ENCODE measurements at places on chromosomes 3 and 15. TPM values are rescaled to one million over a fixed set of nuclear protein-coding genes. Genes with fewer than 3 reads are reported as not detected.

GRCh38 chr3:88626456-88627120, 476.8 kb downstream of the C3orf38 start:
- H3K4me1 ChIP-seq = no peaks in the 10 kb centered on the region
- no peaks in the 10 kb centered on the region for H3K36me3 ChIP-seq
- no peak overlapping the region for H3K4me3 ChIP-seq
- no peaks in the 10 kb centered on the region for H3K27me3 ChIP-seq
- DNase-seq = no peak

FAM107A gene
- not detected for total RNA-seq

- no peaks in the 10 kb centered on the region for H3K27me3 ChIP-seq
- no peak overlapping the region for H3K27ac ChIP-seq
- no peaks in the 10 kb centered on the region for H3K4me1 ChIP-seq
- no peak overlapping the region for H3K4me3 ChIP-seq
- peak; percentile 60 for DNase-seq
Measured at GRCh38 chr15:43225201-43225949, 4.6 kb upstream of the EPB42 start.

DNA sequence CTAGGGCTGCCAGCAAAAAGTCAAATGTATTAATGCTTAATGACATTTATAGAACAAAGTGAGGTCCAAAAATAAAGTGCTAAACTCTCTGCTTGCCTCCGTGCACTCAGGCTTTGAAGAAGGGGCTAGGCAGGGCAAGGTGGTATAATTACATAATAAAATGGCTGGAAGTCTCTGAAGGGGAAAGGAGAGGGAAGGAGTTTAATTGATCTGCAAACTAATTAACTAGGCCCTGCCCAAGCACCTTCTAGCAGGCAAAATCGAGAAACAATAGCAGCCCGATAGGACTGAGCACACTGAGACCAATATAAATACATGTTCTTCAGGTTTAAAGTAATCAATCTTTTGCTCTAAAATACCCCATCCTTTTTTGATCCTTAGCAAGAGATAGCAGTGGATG, 13.0 kb downstream of the DIS3L start:
- H3K27ac ChIP-seq = no peak overlapping the region
- peaks cover 49% of the 10 kb centered on the region for H3K36me3 ChIP-seq
- H3K4me1 ChIP-seq = no peaks in the 10 kb centered on the region
- no peaks in the 10 kb centered on the region for H3K27me3 ChIP-seq
- no peak overlapping the region for H3K4me3 ChIP-seq
- DNase-seq = no peak

CYP1A2 gene
- total RNA-seq = not detected

DUT gene
- total RNA-seq = 60.3 TPM

DNA sequence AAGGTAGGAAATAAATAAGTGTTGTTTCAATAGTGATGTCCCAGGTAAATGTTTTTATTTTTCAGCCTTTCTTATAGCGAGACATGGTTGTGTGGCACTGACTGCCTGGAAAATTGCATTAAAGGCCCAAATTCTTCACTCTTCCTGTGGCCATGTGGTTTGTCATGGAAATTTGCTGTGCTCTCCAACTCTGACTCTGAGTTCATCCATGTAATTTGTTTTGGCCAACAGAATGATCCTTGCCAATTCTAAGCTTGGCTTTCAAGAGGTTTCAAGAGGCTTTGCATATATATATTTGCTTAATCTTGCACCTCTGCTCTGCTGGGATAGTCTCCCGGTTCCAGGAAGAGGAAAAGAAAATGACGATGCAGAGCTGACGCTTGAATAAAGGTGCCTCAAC, 107.5 kb upstream of the ARHGEF26 start:
- no peaks in the 10 kb centered on the region for H3K27me3 ChIP-seq
- no peak overlapping the region for H3K27ac ChIP-seq
- no peaks in the 10 kb centered on the region for H3K4me1 ChIP-seq
- no peaks in the 10 kb centered on the region for H3K36me3 ChIP-seq

DNA sequence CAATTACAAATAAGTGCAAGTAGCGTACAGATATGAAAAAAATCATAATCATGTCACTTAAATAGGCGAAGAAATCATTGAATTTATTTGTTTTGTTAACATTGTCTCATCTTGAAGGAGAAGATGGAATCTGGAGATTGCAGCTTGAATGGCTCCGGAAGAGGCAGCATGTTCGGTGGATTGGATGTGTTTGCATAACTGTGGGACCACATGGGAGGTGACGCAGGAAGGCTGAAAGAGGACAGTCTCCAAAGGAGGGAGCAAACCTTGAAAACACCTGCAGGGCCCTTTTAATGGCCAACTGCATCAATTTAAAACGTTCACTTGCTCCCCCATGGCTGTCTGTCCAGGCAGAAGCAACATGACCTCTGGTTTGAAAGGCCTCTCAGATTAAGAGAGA, 61.3 kb downstream of the CHL1 start:
- no peaks in the 10 kb centered on the region for H3K27me3 ChIP-seq
- no peaks in the 10 kb centered on the region for H3K4me1 ChIP-seq
- H3K4me3 ChIP-seq = no peak overlapping the region

- H3K4me1 ChIP-seq = no peaks in the 10 kb centered on the region
- H3K4me3 ChIP-seq = no peak overlapping the region
- peaks cover 4% of the 10 kb centered on the region for H3K27me3 ChIP-seq
- no peaks in the 10 kb centered on the region for H3K36me3 ChIP-seq
Measured at GRCh38 chr3:38840987-38841386, 25.0 kb upstream of the SCN10A start.

DNA sequence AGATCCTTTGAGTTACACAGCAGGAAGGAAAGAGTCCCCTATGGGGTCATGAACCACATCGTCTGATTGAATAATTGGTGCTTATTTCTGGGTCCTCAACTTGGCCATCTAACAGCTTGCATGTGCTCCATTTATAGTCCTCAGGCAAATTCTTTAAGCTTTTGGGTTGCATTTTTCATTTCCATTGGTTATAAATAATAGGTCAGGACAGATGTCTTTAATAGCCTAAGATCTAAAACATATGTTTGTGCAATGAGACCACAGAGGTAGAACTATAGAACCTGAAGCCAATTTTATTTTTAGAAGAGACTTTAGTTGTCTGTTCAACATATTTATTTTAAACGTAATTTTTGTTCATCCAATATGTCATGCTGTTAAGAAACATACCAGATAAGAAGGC, 43.2 kb downstream of the CD200R1L start:
- H3K27ac ChIP-seq = no peak overlapping the region
- H3K4me1 ChIP-seq = peaks cover 4% of the 10 kb centered on the region
- H3K27me3 ChIP-seq = no peaks in the 10 kb centered on the region
- H3K4me3 ChIP-seq = no peak overlapping the region
- no peaks in the 10 kb centered on the region for H3K36me3 ChIP-seq

GLDN gene
- not detected for total RNA-seq

ABI3BP gene
- not detected for total RNA-seq

GRCh38 chr3:62084558-62084957, 288.8 kb downstream of the FEZF2 start:
- no peak for DNase-seq
- H3K27ac ChIP-seq = no peak overlapping the region
- no peaks in the 10 kb centered on the region for H3K4me1 ChIP-seq
- H3K36me3 ChIP-seq = no peaks in the 10 kb centered on the region

Data from CD4-positive, CD25-positive, alpha-beta regulatory T cell (primary cell).